ENCODE measurements at places on chromosomes 2 and 18.

- no peak for DNase-seq
These were observed 32.4 kb upstream of the TMEM131 start for GRCh38 chr2:98028101-98028561.

GRCh38 chr2:65161551-65162100, 31.7 kb upstream of the RAB1A start:
- DNase-seq = no peak

GRCh38 chr2:8306530-8307351, 375.1 kb upstream of the ID2 start:
- DNase-seq = no peak

DNA sequence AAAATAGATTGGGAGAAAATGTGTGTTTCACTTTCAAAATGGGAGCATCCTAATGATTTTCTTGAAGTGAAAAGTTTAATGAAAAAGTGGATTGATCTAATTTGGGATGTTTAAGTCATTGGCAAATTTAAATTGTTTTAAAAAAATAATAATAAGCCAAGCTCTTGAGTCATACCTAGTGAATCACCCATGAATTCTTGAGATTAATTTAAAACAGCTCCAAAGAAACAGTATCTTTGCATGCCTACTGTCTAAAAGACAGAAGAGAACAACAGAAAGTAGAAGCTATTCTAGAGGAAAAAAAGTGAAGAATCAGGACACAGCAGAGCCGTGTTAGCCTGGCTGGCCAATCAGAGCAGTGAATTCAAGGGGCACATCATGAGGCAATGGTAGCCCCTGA, 7.7 kb downstream of the ACVR1C start:
- DNase-seq = no peak

DNA sequence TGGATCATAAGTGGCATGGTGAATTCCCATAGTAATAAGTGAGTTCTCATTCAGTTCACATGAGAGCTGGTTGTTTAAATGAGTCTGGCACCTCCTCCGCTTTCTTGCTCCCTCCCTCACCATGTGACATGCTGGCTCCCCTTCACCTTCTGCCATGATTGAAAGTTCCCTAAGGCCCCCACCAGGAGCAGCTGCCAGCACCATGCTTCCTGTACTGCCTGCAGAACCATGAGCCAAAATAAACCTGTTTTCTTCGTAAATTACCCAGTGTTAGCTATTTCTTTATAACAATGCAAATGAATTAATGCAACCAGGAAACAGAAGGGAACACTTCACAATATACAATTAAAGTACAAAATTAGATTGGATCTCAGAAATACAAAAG, 257.0 kb downstream of the MREG start:
- no peak for DNase-seq

GRCh38 chr2:118403658-118404451, 315.6 kb downstream of the INSIG2 start:
- no peak for DNase-seq

DNA sequence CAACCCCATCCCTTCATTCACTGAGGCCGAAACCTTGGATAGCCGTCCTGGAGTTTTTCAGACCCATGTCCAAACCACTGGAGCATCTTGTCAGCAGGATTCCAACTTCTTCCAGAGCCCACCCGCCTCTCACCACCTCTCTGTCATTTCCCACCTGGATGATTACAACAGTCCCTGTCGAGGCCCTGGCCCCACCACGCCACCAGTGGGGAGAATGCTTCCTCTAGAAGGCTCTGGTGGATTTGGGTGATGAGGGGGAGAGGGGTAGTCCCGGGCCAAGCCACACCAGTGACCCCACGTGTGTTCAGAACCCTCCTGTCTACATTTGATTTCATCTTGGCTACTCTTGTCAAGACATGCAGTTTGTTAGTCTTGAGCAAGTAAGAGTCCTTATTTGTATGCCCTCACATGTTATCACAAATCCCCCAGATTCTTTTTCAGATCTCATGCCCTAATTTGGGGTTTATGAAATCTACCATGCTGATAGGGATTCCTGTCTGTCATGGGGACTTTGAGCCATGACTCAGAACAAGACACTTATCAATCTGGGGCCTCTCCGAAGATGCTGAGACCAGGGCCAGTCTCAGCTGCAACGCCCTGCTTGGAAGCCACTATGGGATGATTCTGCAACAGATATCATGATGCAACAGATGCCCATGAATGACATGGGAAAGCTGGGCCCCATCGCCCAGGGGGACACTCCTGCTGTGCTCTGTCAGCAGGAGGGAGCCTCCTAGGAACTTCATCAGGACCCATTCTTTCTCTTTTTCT, 186.1 kb downstream of the ZFP36L2 start:
- DNase-seq = no peak

- DNase-seq = no peak
These were observed 516.7 kb downstream of the KCNJ3 start for GRCh38 chr2:155215037-155215707.

DNA sequence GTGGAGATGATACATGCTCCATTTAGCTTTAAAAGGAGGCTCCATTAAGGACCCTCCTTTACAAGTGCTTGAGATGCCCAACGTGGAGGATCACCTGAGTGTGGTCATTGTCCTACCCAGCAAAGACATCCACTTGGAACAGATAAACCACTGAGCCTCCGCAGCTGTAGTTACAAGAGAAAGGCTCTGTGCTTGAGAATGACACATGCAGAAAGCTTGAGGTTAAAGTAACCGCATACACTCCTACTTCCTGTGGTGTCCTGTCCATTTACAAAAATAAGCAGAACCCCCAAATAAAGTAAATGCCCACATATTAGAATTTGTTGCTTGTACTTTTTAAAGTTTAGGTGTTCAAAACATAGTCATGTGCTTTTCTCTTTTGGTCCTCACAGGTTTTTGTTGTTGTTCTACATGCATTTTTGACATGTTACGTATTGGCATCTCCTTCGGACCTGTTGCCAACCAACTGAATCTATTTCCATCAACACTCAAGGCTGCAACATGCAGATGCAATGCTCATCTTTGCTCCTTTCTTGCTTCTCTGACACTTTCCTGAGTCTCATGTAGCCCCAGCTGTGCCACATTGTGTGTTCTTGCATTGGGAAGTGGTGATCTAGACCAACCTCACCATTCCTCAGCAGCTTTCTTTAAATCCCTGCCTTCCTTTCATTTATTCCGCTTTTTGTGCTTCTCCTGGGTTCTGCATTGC, 56.0 kb downstream of the SERPINB7 start:
- DNase-seq = no peak

- no peak for DNase-seq
These were observed 15.4 kb upstream of the IGFBP5 start for GRCh38 chr2:216710551-216711301.

DNA sequence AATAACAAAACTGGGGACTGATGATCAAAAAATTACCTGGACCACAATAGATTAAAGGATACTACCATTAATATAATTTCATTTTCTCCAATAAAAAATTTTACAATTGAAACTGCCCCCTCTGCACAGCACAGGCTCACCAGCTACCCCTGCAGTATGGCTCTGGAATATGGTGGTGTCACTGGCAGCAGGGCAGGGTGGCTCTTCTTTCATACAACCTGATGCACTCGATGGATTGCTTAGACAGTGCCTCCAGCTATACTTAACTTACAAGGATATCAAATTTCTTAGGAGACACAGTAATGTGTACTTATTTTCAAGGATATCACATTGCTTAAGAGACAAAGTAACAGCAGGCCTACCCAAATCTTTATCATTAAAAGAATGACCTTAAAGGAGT, 124.0 kb downstream of the PRELID3A start:
- no peak for DNase-seq

GRCh38 chr2:112242384-112242783, 12.5 kb downstream of the ZC3H8 start:
- no peak for DNase-seq

DNA sequence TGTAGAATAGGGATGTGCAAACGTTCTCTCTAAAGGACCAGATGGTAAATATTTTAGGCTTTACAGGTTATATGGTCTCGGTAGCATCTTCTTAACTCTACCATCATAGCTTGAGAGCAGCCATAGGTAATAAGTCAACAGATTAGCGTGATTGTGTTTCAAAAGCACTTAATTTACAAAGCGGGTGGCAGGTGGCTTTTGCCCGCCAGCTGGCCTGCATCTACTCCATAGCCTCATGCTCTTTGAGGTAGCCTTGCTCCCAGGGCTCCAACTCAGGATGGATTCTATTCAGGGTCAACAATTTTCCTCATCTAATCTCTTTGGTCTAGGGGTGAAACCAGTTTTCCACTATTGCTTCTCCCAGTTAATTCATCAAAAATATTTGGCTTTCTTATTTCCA, 5.0 kb upstream of the ATP9B start:
- no peak for DNase-seq

GRCh38 chr2:121810959-121811853, 55.8 kb downstream of the TSN start:
- no peak for DNase-seq

GRCh38 chr2:121334581-121335293, 49.7 kb upstream of the TFCP2L1 start:
- DNase-seq = no peak

DNA sequence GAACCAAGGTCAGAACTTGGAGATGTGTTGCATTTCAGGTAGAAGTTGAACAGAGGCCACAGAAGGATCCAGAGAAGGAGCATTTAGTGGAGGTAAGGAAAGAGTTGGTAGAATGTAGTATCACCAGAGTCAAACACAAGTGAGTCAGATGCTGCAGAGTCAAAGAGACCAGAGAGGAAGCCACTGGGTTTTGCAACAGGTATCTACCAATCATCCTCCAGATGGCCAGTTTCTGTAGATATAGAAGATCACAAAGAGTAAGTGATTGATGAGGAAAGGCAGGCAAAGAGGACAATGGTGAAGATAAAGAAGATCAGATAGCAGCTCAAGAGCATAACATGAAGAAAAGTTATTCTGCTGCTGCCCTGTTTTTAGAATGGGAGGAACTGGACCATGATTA, 75.9 kb downstream of the GTF3C3 start:
- no peak for DNase-seq

DNA sequence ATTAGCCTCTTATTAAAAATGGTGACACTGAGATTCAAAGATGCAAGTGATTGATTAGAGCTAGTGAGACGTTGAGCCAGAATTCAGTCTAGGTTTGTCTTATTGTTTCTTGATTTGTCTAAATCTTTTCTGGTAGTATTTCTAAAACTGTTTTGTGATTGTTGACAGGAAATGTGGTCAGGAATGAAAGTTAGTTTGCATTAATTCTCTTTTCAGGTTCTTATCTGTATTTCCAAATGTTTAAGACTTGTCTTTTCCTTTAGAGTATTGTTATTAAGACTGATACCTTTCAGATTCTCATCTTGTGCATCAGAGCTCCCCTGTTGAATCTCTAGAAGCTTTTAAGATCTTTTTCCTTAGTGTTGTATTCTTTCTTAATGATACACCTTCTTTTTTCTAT, 89.3 kb downstream of the MBD5 start:
- no peak for DNase-seq

- DNase-seq = no peak
These were observed 28.2 kb downstream of the CYTIP start for GRCh38 chr2:157415591-157416101.

GRCh38 chr2:20528713-20529112, 81.8 kb downstream of the RHOB start:
- DNase-seq = no peak

DNA sequence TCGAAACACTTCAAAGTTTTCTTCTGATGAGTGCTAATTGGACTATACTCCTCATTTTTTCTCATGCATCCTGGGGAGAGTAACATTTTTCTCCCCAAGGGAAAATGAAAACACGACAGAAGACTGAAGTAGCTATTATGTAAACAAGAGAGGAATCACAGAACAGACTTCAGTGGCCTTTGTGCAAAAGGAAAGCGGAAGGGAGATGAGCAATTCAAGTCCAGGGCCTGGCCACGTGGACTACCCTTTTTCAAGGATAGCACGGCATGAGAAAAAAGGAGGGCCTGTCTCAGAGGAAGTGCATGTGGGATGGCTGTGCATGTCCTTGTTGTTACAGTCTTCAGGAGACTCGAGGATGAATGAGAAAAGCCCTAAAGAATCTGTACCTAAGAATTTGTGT, 43.8 kb upstream of the KCNE4 start:
- DNase-seq = no peak

- no peak for DNase-seq
These were observed 19.6 kb upstream of the SULT1C3 start for GRCh38 chr2:108220191-108220590.

DNA sequence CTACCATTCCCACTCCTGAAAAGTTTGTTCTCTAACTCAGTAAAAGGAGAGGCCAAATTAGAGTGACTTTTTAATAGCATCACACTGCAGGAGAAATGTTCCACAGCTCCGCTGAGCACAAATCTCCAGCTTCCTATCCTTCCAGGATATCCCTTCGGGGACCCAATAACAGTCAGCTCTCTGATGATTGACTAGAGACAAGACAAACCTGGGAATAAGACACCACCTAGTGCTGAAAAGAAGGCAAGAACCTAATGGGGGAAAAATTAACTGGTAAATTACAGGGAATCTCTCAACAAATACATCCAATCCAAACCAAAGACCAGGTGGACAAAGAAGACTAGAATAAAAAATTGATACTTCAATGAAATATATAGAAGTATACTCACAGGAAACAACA, 977.1 kb upstream of the SOX11 start:
- no peak for DNase-seq

- DNase-seq = no peak
These were observed 54.7 kb downstream of the EMILIN2 start for GRCh38 chr18:2901423-2901985.

DNA sequence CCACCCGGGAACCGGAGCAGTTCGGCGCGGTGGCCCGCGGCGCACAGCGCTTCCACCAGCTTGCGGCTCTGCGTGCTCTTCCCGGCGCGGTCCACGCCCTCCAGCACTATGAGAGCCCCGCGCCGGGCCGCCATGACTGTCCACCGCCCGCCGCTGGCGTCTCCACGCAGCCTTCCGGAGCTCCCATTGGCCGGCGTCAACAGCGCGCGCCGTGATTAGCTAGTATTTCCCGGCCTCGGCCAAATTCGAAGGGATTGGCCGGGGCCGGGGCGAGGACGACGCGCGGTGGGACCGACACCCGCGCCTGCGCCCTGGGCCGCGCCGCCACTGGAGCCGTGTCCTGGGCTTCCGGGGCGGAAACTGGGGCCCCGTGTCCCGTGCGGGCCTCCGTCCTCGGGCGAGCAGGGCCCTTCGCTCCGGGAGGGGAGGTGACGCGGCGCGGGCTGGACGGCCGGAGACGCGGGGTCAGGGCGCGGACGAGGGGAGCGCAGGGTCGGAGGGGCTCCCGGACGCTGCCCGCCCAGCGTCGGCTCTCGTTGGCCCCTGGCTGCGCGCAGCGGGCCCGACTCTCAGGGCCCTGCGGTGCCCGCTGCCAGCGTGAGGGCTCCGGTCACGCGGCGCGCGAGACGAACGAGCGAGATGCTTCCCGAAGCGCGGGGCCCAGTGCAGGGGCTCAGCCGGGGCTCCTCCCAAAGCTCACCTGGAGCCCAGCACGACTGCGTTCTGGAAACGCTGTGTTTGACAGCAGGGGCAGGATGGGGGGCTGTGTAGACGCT, at the start of gene DTYMK:
DTYMK (minus strand) TSS at position 166 of the 776 bp plus-strand sequence; CDS start at position 134, 32 bp downstream.
- DNase-seq = peak; percentile 85

- no peak for DNase-seq
These were observed 30.4 kb downstream of the FARP2 start for GRCh38 chr2:241386519-241386918.

DNA sequence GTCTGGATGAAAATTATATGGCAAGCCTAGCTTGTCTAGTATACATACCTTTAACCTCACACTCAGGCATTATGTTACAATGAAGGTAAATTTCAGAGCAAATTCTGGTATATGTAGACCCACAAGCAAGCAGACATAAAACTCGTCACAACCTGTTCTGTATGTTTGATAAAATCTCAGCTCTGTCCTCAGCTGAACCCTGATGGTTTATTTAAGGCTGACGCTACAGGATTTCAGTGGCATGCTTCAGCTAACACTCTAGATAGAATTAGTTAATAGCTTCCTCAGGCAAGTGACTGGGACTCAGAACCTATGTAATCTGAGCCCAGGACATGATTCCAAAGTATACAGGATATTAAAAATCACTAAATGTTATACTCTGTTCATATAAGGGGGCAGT, 68.2 kb upstream of the MC2R start:
- DNase-seq = no peak

Measured in activated CD4-positive, alpha-beta T cell treated with anti-CD3 and anti-CD28 coated beads, Interleukin-2, amount 50 U/mL, for 24 hours (primary cell).